ENCODE measurements at places on chromosomes 5 and 9. TPM values are rescaled to one million over a fixed set of nuclear protein-coding genes. Genes with fewer than 3 reads are reported as not detected.

The ENTPD8 gene
- polyA plus RNA-seq: 0.03 TPM

The RASGEF1C gene
- 0.59 TPM for polyA plus RNA-seq

The JADE2 gene
- 5.4 TPM for polyA plus RNA-seq

The NIM1K gene
- 0.29 TPM for polyA plus RNA-seq

The GLRA1 gene
- polyA plus RNA-seq: not detected

The PROB1 gene
- 28.5 TPM for polyA plus RNA-seq

The SLC6A3 gene
- polyA plus RNA-seq: not detected

The PPP2R2B gene
- polyA plus RNA-seq: 0.44 TPM

The IFNB1 gene
- polyA plus RNA-seq: not detected

The CSF1R gene
- polyA plus RNA-seq: 4.8 TPM

The ANXA2R gene
- 2.4 TPM for polyA plus RNA-seq

The SETX gene
- 16.9 TPM for polyA plus RNA-seq

The ELAVL2 gene
- polyA plus RNA-seq: not detected

The TUBB4B gene
- polyA plus RNA-seq: 992 TPM

The PRRX2 gene
- polyA plus RNA-seq: 0.29 TPM

The HSDL2 gene
- 36.6 TPM for polyA plus RNA-seq

The SLC36A1 gene
- 1.7 TPM for polyA plus RNA-seq

The F12 gene
- polyA plus RNA-seq: 0.37 TPM

The SEC61B gene
- polyA plus RNA-seq: 177 TPM

The DAPK1 gene
- polyA plus RNA-seq: 2.2 TPM

The KCNV2 gene
- polyA plus RNA-seq: not detected

The PALM2AKAP2 gene
- polyA plus RNA-seq: 3.7 TPM
